ENCODE measurements at places on chromosomes 11 and 22.

GRCh38 chr11:27386181-27386845 is 23.3 kb upstream of the CCDC34 start:
- no peak for DNase-seq

GRCh38 chr22:19631899-19632667 is 82.2 kb upstream of the SEPTIN5 start:
- DNase-seq, result no peak

- DNase-seq, result no peak
These were observed 53.6 kb upstream of the KIRREL3 start for GRCh38 chr11:127054153-127054552.

DNA sequence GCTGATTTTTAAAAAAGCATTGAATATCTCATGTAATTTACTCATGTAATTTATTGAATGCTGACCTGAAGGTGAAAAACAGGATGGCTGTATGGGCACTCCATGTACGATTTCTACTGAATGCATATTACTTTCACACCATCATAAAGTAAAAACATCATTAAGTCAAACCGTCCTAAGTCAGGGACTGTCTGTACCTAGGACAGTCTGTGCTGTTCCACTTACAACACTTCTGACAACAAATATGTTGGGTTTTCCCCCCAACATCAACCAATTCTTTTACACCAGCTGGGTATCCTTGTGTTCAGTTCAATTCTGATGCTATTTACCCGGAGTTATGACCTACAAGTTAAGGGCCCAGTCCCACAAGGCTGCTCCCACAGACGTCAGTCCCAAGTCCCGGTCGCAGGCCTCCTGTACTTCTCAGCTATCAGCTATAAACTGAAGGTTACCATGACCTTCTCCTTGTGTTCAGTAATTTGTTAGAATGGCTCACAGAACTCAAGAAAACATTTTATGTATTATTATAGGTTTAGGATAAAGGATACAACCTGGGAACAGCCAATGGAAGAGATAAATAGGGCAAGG is 17.0 kb downstream of the UVRAG start:
- no peak for DNase-seq

- no peak for DNase-seq
These were observed 6.8 kb downstream of the QSER1 start for GRCh38 chr11:32899438-32899837.

DNA sequence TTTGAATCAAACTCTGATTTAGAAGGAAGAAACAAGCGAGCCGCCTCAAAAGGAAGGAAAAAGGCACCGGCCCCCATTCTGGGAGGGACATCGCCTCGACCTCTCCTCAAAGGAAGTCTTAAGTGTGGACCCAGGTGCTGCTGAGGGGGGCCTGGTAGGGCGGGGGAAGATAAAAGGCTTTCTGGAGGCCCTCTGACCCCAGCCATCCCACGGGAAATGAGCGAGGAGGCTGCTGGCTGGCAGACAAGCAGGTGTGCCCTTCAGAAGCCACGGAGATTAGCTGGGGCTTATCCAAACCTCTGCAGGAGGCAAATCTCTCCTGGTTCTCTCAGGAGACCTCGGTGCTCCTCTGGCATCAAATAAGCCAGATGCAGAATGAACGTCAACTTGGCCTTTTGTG is 171.4 kb upstream of the BLID start:
- DNase-seq, result no peak

DNA sequence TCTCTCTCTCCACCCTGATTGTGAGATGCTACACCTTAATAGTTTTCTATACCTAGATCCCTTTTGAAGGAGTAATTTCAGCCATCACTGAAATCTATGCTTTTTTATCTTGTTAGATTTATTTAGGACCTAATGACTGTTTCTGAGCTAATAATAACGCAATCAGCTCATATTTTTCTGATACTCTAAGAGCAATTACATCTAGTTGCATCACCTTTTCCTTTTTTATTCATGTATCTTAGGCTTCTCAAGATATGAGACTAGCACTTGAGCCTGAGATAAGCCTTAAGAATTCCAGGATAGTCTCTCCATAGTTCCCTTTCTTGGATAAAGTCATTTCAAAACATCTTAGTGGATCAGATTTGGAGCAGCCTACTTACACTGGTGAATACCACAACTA is 25.1 kb upstream of the CAVIN3 start:
- DNase-seq, result no peak

DNA sequence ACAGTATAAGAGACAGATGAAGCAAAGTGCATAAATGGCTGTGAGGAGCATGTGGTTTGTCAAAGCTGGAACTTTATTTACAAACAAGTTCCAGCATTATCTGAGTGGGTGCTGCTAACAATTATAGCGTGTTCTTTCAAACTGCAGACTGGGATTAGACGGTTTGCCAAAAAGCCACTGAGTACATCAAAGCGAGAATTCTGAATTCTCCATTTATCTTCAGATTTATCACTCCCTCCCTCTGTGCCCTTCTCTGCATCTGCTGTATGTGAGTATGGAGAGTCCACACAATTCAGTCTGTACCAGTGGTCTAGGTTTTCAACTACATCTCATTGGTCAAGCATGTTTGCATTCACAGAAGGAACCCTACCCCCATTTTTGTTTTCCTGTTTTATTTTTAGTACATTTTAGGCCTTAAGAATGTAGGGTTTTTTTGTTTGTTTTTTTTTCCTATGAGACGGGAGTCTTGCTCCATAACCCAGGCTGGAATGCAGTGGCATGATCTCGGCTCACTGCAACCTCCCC is 18.1 kb upstream of the INCENP start:
- DNase-seq, result no peak

DNA sequence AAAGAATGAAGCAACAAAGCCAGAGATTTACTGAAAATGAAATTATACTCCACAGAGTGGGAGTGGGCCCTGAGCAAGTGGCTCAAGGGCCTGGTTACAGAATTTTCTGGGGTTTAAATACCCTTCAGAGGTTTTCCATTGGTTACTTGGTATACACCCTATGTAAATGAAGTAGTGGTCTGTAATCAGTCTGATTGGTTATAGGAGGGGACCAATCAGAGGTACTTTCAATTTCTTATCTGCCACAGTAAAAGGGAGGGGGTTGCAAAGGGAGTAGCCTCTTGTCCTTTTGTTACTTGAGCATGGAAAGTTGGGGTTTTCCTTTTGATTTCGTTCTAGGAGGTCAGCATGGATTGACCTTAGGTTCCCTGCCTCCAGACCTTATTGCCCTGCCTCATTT is 63.5 kb downstream of the ATM start:
- no peak for DNase-seq

- DNase-seq, result no peak
These were observed 25.1 kb upstream of the ALDH3B2 start for GRCh38 chr11:67699521-67699920.

GRCh38 chr22:49826603-49827270 is 936 bp downstream of the BRD1 start:
- DNase-seq, result no peak

- no peak for DNase-seq
These were observed 16.7 kb downstream of the BCL9L start for GRCh38 chr11:118908901-118909618.

DNA sequence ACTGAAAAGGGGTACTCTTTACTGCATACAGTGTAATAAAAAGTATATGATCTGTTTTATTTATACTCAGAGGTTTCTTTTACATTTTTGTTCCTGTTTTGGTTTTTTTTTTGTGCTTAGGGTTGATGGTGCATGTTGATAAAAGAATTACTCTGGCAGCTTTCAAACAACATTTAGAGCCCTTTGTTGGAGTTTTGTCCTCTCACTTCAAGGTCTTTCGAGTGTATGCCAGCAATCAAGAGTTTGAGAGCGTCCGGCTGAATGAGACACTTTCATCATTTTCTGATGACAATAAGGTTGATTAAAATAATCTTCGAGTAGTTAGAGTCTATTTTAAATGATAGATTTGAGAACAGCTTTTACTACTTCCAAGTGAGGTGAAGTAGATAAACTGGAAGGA is 60.6 kb downstream of the DKK3 start:
- DNase-seq, result no peak

DNA sequence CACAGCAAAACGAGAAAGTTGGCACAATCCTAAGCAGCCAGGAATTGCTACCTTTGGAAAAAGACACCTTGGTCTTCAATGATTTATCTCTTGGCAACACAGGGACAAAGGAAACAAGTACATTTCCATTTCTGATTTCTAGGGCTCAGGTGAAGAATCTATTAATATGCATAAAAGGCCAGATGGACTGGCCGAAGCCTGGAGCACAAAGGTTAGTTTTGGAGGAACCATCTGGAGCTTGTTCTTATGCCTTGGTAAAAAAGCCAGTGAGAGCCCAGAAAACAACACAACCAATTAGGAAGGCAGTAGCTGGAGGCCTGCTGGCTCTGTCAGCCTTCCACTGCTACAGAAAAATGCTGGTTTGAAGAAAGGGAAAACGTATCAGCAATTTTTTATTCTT is 713.5 kb upstream of the API5 start:
- DNase-seq, result no peak

GRCh38 chr11:65883058-65883761 is 3.6 kb downstream of the CTSW start:
- no peak for DNase-seq

GRCh38 chr22:43131773-43132501 is 11.3 kb downstream of the MCAT start:
- no peak for DNase-seq

DNA sequence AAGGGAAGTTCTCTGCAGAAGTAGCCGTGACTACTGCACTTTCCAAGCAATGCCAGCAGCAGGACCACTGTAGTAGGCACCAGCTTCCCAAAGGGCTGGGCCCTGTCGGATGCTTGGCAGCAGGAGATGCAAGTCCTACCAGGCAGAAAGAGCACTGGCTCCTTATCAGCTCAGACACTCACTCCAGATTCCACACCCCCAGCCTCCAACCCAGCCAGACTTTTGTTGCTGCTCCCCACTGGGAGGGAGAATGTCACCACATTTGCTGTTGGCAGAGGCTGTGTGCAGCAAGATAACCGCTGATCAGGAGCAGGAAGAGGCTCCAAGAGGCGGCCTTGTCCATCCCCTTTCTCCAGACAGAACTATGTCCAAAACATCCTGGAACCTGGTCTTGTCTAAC is 118.7 kb downstream of the C11orf58 start:
- no peak for DNase-seq

- no peak for DNase-seq
These were observed 25.4 kb downstream of the CNTF start for GRCh38 chr11:58647866-58648265.
